ENCODE measurements at places on chromosomes 6 and 20. TPM values are rescaled to one million over a fixed set of nuclear protein-coding genes. Genes with fewer than 3 reads are reported as not detected.

DNA sequence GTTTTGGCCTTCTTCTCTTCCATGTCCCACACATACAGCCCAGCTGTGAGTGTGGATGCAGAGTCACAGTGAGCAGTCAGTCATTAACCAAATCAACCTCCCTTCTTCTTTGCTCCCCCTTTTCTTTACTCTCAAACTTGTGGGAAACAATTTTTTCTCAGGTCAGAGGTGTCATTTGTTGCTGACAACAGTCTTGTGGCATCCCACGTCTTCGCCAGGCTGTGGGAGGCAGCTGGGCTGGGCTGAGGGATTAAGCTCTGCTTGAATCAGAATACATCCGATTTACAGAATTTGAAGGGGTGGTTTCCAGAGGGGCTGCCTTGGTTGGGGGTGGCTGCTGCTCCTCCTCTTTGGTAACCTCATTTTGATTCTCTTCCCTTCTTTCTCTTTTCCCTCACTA, 40.5 kb downstream of the SCGN start:
- DNase-seq = no peak
- H3K27me3 ChIP-seq = peaks cover 25% of the 10 kb centered on the region
- no peak overlapping the region for H3K27ac ChIP-seq
- H3K4me3 ChIP-seq = no peak overlapping the region

DNA sequence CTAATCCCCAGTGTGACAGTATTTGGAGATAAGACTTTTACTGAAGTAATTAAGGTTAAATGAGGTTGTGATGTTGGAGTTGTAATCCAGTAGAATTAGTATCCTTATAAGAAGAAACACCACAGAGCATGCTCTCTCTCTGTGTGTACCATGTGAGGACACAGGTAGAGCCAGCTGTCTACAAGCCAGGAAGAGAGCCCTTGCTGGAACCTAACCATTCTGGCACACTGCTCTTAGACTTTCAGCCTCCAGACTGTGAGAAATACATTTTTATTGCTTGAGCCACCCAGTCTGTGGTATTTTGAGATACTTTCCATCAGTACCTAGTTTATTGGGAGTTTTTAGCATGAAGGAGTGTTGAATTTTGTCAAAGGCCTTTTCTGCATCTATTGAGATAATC, 110.2 kb downstream of the PHF3 start:
- H3K4me1 ChIP-seq = no peaks in the 10 kb centered on the region
- H3K4me3 ChIP-seq = no peak overlapping the region
- no peaks in the 10 kb centered on the region for H3K27me3 ChIP-seq
- no peak overlapping the region for H3K27ac ChIP-seq
- no peak for DNase-seq

GRCh38 chr6:43250992-43251373, 7.7 kb downstream of the TTBK1 start:
- no peak overlapping the region for H3K27ac ChIP-seq
- H3K27me3 ChIP-seq = peaks cover 28% of the 10 kb centered on the region
- H3K4me1 ChIP-seq = peaks cover 7% of the 10 kb centered on the region

GRCh38 chr6:100446115-100447080, 18.3 kb downstream of the SIM1 start:
- H3K36me3 ChIP-seq = no peaks in the 10 kb centered on the region
- H3K27me3 ChIP-seq = peaks cover 63% of the 10 kb centered on the region
- H3K4me3 ChIP-seq = no peak overlapping the region

DNA sequence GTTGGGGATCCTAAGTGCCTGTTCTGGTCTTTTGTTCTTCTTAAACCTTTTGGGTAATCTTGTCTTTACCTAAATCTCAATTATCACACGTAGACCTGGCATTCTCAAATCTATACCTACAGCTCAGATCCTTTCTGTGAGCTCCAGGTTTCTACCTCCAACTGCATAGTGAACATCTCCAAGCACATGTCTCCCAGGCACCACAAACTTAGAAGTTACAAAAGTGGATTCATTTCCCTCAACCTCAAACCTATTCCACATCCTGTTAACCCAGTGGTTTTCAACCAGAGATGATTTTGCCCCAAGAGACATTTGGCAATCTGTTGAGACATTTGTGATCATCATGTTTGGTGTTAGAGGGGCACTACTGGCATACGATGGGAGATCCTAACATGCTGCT, 183.5 kb downstream of the TENT5A start:
- H3K27ac ChIP-seq = no peak overlapping the region
- no peak for DNase-seq
- H3K36me3 ChIP-seq = no peaks in the 10 kb centered on the region
- H3K4me3 ChIP-seq = no peak overlapping the region

GRCh38 chr6:63410435-63411426, 90.9 kb upstream of the LGSN start:
- no peak overlapping the region for H3K27ac ChIP-seq
- H3K4me3 ChIP-seq = no peak overlapping the region
- peaks cover 7% of the 10 kb centered on the region for H3K27me3 ChIP-seq
- H3K4me1 ChIP-seq = no peaks in the 10 kb centered on the region
- H3K36me3 ChIP-seq = no peaks in the 10 kb centered on the region

DNA sequence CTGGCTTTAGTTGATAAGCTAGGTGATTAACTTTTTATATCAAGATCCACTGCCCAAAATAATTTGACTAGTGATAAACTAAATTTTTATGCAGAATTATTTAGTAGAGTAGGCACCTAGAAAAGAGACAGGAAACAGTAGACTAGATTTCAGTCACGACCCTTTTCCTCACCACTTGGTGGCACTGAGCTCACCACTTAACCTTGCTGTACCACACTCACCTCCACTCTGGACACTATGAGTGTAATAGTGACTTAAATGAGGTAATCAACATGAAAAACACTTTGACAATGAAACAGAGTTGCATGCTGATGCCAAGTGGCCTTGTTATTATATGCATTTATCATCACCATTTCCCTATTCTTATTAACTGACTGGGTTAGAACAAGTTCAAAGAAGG, 730.4 kb downstream of the KIF16B start:
- no peaks in the 10 kb centered on the region for H3K36me3 ChIP-seq
- H3K4me3 ChIP-seq = no peak overlapping the region
- H3K27me3 ChIP-seq = no peaks in the 10 kb centered on the region
- no peak overlapping the region for H3K27ac ChIP-seq

GRCh38 chr6:80156221-80156620, 49.8 kb downstream of the BCKDHB start:
- no peaks in the 10 kb centered on the region for H3K27me3 ChIP-seq
- no peak overlapping the region for H3K4me3 ChIP-seq
- no peak for DNase-seq
- peaks cover 3% of the 10 kb centered on the region for H3K36me3 ChIP-seq
- H3K4me1 ChIP-seq = no peaks in the 10 kb centered on the region

DNA sequence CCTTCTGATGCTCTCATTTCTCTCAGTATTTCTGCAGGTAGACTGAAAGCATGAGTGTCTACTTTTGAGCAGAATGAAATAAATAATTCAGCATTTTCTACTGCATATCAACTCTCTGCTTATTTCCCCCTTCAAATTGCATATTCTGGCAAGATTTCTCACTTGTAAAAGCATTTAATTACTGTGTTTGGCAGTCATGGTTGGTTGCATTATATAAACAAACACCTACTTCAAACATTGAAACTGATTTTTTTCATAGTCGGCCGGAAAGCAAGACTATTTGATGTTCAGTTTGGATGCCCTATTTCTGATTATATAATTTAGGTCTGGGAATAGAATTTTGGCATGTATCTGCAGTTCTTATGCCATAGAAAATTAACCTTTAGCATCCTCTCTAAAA, 73.1 kb downstream of the PLEKHG1 start:
- no peaks in the 10 kb centered on the region for H3K36me3 ChIP-seq
- H3K4me3 ChIP-seq = no peak overlapping the region
- no peak overlapping the region for H3K27ac ChIP-seq
- DNase-seq = no peak
- peaks cover 12% of the 10 kb centered on the region for H3K4me1 ChIP-seq
- peaks cover 12% of the 10 kb centered on the region for H3K27me3 ChIP-seq

- no peak overlapping the region for H3K4me3 ChIP-seq
- no peak overlapping the region for H3K27ac ChIP-seq
- H3K4me1 ChIP-seq = peaks cover 2% of the 10 kb centered on the region
- no peaks in the 10 kb centered on the region for H3K36me3 ChIP-seq
- no peaks in the 10 kb centered on the region for H3K27me3 ChIP-seq
These were observed 6.6 kb downstream of the MYL9 start for GRCh38 chr20:36548006-36548315.

DNA sequence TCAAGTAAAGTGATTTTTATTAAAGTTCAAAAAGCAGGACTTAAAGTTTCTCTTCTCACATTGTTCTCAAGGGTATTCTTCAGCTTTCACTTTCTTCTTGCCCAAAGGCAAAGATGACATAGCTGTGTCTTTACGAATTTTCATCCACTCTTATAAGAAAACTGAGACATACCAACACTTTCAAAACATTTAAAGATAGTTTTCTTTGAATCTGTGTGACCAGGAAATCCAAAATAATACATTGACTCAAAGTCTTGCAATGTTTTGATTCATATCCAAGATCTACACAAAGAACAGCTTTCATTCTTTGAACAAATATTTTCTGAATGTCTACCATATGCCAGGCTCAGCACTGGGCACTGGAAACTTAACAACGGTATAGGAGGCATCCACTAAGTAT, 117.9 kb downstream of the SIM1 start:
- no peak overlapping the region for H3K27ac ChIP-seq
- DNase-seq = no peak
- H3K4me1 ChIP-seq = no peaks in the 10 kb centered on the region
- H3K36me3 ChIP-seq = no peaks in the 10 kb centered on the region
- no peaks in the 10 kb centered on the region for H3K27me3 ChIP-seq

DNA sequence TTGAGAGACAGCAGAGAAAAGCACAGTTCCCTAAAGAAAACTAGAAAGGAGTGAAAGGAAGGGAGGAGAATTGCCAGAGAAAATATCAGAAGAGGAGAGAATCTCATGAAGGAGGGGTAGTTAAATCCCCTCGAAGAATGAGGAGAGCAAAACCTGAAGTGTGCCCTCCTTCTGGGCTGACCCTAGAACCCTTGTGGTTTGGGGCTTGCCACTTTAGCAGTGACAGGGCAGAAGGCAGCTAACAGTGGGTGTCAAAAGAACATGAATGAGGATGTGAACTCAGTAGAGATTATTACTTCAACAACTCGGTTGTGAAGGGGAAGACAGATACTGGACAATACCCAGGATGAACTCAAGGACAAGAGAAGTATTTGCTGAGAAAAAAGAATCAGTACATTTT, 73.6 kb downstream of the RALGAPA2 start:
- DNase-seq = no peak
- H3K27ac ChIP-seq = peak overlapping the region; percentile 19
- no peaks in the 10 kb centered on the region for H3K27me3 ChIP-seq
- H3K4me3 ChIP-seq = no peak overlapping the region
- peaks cover 15% of the 10 kb centered on the region for H3K4me1 ChIP-seq

GRCh38 chr6:155116571-155116910, 121.4 kb downstream of the TIAM2 start:
- no peak for DNase-seq
- peaks cover 1% of the 10 kb centered on the region for H3K27me3 ChIP-seq
- no peaks in the 10 kb centered on the region for H3K4me1 ChIP-seq
- no peak overlapping the region for H3K4me3 ChIP-seq
- H3K36me3 ChIP-seq = no peaks in the 10 kb centered on the region
- H3K27ac ChIP-seq = no peak overlapping the region

DNA sequence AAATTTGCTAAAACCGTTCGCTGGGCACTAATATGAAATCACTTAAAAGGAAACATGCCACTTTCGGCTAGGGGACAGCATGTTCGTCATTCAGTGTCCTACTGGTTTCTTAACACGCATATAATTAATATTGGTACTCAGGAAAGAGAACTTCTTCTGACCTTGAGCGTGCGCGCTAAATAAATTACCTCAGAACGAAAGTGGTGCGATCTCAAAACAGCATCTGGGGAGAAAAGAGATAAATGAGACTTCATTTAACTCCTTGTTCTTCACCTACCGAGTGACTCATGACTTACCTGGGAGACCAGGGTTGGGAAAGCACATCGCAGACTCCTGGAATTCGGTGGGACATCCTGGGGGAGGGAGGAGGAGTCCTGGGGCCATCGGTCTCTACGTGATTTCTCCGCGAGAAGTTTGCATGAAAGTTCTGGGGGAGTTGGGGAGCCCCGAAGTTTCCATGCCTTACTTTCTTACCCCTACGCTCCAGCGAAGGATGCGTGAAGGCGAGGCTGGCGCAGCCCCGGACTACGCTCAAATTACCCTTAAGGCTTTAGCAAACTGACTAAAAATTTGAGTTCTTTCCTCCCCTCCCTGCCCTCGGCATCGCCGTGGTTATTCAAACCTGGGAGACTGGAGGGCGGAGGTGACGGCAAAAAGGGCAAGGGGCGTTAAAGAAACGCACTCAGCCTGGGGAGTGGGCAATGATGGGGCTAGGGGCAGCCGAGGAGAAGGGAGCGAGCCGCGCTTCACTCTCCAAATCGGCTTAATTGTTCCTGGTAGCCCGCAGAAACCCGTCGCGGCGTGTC, 1.1 kb upstream of the BEND6 start:
- no peak overlapping the region for H3K27ac ChIP-seq
- peaks cover 19% of the 10 kb centered on the region for H3K4me1 ChIP-seq
- no peaks in the 10 kb centered on the region for H3K36me3 ChIP-seq
- peaks cover 86% of the 10 kb centered on the region for H3K27me3 ChIP-seq
- peak overlapping the region; percentile 91 for H3K4me3 ChIP-seq
- peak; percentile 33 for DNase-seq

- no peak overlapping the region for H3K27ac ChIP-seq
- H3K4me1 ChIP-seq = peaks cover 3% of the 10 kb centered on the region
- H3K4me3 ChIP-seq = no peak overlapping the region
- no peak for DNase-seq
These were observed 3.4 kb upstream of the ANGPT4 start for GRCh38 chr20:919491-919916.

DNA sequence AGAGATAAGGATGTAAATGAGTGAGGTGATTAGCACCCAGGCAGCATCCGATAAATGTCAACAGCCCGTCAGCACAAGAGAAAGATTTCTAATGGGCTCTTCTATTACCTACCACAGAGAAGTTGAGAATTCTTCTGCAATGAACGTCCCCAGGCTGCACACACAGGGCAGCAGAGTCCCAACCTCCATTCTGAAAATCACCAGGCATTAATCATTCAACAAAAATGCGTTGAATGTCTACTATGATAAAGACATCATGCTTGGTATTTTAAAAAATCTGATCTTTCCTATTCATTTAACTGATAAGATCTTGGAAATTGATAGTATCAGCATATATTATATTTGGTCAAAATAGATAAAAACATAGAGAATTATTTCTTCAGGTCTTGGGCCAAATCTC, 59.5 kb upstream of the VGLL2 start:
- DNase-seq = no peak
- H3K4me1 ChIP-seq = no peaks in the 10 kb centered on the region
- H3K36me3 ChIP-seq = no peaks in the 10 kb centered on the region
- no peak overlapping the region for H3K27ac ChIP-seq

ARHGAP18 gene
- total RNA-seq = 12.1 TPM

SSTR4 gene
- total RNA-seq = not detected

PPP1R3G gene
- 0.17 TPM for total RNA-seq

AIG1 gene
- 14.6 TPM for total RNA-seq

HNF4A gene
- total RNA-seq = not detected

STMND1 gene
- not detected for total RNA-seq

ARFGEF2 gene
- total RNA-seq = 19.8 TPM

CCN6 gene
- not detected for total RNA-seq

EFCAB8 gene
- total RNA-seq = 0.77 TPM

R3HDML gene
- total RNA-seq = not detected

BCLAF1 gene
- 164 TPM for total RNA-seq

MUCL3 gene
- not detected for total RNA-seq

Measured in activated naive CD8-positive, alpha-beta T cell treated with anti-CD3 and anti-CD28 coated beads, Interleukin-2, amount 10 ng/mL, durations not matched to agents 7 days and 5 days (primary cell).